Activated T-cell treated with anti-CD3 and anti-CD28 coated beads, Interleukin-2, amount 50 U/mL, for 1 hour (primary cell): ENCODE measurements at places on chromosomes 12 and 14.

GRCh38 chr12:68506619-68507018 lies 104.1 kb upstream of the RAP1B start:
- no peak for DNase-seq

- DNase-seq = no peak
Observed at GRCh38 chr12:93317227-93317626, 60.5 kb upstream of the NUDT4 start.

DNA sequence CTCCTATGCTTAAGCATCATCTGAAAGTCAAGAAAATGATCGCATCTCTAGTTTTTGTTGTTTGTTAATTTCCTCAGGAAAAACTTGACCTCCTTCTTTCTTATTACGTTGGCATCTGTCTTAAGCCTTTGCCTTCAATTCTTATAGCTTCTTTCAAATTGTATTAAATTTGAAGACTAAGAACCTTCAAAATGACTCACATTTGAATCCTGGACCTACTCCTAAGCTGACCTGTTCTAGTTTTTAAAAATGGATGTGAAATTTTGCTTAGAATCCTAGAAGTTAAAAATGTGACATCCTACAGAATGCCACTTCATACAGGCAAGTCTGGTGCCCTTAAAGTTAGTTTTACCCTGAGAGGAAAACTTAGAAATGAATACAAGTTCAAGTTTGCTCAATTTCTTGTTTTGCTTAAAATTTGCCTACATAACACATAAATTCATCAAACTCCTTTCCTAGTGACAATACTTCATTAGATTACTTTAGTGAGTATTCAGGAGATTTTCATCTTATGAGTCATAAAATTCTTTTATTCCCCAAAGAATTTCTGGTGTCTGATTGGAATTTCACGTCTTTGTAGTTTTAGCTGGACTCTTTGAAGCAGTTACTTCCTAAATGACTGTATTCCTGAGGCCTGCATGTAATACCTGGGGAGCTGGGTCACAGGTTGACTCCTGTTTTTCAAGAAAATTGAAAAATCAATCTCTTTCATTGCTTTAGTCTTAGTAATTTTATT lies 152.3 kb downstream of the MSRB3 start:
- DNase-seq = no peak

- DNase-seq = no peak
Observed at GRCh38 chr14:71985538-71986189, 53.4 kb downstream of the RGS6 start.

DNA sequence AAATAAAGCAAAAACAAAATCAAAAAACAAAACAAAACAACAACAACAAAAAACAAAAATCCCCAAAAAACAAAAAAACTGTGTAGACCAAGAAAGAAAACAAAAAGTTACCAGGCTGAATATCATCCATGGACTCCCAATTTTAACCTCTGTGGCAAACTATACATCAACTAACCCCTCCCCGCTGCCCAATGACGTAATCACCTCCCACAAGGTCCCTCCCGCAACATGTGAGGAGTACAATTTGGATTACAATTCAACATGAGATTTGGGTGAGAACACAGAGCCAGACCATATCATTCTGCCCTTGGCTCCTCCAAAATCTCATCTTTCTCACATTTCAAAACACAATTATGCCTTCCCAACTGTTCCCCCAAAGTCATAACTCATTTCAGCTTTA lies 179.8 kb downstream of the DERA start:
- no peak for DNase-seq
